ENCODE measurements at places on chromosomes 2 and 18. TPM values are rescaled to one million over a fixed set of nuclear protein-coding genes. Genes with fewer than 3 reads are reported as not detected.

DNA sequence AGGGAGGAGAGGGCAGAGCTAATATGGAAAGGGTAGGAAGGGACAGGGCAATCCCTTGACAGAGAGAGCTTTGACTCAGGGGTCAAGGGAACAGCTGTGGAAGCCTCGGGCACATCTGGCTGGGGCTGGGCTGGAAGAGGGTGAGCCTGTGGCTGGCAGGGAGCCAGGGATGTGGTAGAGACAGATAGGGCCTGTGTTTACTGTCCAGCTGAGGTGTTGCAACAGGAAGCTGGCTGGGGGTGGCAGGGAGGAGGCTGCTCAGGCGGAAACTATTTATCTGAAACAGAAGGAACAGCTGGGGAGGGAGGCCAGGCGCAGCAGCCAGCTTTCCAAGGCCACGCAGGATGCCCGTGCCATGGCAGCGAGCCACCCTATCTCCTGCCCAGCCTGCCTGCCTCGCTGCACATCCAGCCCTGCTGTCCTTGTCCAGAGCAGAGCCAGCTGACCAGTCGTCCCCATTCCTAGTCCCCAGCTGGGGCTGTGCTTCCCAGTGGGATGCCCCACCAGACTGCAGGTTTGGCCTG lies 264.7 kb downstream of the CYP26B1 start:
- peak; percentile 9 for DNase-seq

- DNase-seq: no peak
These were observed 87.0 kb downstream of the ALPK2 start for GRCh38 chr18:58541789-58542425.

The LBX2 gene
- 1.7 TPM for total RNA-seq

DNA sequence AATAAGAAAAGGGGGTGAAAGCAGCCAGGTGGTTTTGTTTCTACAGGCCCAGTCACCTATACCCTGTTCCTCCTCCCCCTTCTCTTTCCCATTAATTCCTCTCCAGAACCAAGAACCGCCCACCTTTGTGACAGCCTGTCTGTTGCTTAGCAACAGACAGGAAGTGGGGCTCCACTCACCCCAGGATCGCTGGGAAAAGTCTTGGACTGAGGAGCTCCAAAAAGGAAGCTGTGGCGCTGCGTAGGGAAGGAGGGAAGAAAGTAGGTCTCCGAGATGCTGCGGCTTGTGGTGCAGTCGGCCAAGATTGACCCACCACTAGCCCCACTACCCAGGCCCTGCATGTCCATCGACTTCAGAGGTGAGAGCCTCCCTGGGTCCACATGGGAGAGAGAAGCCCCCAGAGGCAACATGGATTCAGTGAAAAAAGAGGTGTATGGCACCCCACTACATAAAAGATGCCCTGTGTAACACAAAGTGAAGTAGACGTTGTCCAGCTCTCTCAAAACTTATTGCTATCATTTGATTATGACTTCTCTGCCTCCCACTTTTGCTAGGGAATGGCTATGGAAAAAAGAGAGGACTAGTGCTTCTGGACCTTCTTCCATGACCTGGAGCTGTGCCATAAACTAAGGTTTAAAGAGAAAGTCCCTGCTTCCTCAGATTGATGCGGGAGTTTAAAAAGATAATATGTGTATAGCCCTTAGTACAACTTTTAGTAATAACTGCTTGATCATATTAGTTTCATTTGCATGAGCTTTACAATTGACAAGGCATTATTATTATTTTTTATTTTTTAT lies at the start of gene FER1L5:
Gene FER1L5 (plus strand): TSS at position 201 of the 797 bp plus-strand sequence. CDS start 73 bp downstream, at position 274.
- no peak for DNase-seq

DNA sequence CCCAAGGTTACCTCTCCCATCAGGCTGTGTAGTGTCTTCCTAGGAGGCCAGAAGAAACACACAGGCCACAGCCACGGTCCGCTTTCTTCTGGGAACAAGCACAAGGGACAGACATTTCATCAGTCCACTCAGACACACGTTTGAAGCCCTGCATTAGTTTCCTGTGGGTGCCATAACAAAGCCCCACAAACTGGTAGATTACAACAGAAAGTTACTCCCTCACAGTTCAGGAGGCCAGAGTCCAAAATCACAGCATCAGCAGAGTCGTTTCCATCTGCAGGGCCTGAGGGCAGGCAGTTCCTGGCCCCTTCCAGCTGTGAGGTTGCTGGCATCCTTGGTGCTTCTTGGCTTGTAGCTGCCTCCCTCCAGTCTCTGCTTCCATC lies 8.8 kb upstream of the PRLH start:
- no peak for DNase-seq

All from natural killer cell (primary cell).